ENCODE measurements at places on chromosomes 1 and 21. TPM values are rescaled to one million over a fixed set of nuclear protein-coding genes. Genes with fewer than 3 reads are reported as not detected.

LCE5A gene
- total RNA-seq, result not detected

CFHR1 gene
- not detected for total RNA-seq

GRCh38 chr1:184506481-184506880, 119.7 kb downstream of the C1orf21 start:
- DNase-seq, result no peak

- DNase-seq, result no peak
Observed at GRCh38 chr1:69787151-69787550, 219.4 kb downstream of the LRRC7 start.

- no peak for DNase-seq
Observed at GRCh38 chr1:159743651-159744410, 29.4 kb upstream of the CRP start.

- DNase-seq, result no peak
Observed at GRCh38 chr1:230937371-230937770, 41.3 kb downstream of the TTC13 start.

DNA sequence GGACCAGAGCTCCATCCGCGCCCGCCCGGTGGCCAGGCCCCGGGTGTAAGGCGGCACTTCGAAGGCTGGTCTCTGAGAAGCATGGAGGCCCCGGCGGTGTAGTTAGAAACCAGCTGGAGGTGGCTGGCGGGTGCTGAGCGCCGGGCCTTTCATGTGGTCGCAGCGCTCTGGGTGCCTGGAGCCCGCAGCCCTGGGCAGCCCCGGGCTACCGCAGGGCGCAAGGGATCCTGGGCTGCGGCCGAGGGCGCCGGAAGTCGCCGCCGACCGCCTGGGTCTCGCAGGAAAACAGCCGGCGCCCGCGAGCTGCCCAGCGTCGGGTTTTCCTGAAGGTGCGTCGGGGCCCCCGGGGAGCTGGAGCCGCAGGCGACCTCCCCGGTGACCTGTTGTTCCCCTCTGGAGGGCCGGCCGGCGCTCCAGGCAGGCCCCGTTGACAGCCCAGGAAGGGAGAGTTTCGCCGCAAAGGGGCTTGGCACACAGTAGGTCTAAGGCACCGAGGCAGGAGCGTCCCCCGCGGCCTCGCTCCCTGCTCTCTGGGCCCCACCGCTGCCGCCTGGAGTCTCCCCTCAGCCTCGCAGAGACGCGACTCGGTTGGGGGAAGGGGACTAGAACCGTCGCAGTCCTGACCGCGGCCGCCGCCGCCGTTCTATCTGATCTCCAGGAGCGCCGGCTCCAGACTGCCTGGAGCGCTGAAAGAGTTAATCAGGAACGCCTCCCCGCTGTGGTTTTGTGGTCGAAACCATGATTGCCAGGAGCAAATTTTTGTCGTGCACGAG, 2.7 kb downstream of the GRHL3 start:
- peak; percentile 88 for DNase-seq
